ENCODE measurements at places on chromosomes 2 and 18.

DNA sequence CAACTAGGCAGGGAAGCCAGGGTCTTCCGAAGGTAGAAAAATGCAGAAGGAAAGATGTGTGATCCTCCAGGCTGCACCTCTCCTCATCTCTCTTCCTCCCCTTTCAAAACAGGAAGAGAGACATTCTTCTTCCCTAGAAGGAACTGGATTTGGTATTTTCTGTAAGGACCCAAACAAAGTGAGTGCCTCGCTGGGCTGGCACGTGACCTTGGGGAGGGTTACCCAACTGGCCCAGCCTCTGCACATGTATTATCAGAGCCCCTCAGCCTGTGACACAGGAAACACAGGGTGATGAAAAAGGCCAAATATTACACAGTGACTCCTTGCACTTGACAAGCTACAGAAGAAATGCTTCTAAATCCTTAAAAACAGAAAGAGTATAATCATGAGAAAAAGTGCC lies 2.3 kb downstream of the HJURP start:
- no peak for DNase-seq

- no peak for DNase-seq
Observed at GRCh38 chr18:46042571-46043123, 29.4 kb downstream of the PSTPIP2 start.

DNA sequence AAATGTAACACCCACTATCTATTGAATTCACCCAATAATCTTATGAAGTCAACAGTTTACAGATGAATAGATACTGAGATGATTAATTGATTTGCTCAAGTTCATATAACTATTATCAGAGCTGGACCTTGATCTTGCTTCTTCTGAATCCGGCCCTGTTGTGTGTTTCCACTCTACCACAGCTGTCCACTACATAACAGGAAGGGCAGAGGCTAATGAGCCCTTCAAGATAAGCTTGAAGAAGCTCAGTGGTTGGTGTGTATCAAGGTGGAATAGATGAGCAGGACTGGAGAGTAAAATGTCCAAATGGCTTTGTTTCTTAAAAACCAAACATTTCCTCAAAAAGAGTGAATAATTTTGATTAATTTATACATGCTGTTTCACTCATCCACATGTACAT lies 56.4 kb upstream of the ITGB6 start:
- DNase-seq: no peak

DNA sequence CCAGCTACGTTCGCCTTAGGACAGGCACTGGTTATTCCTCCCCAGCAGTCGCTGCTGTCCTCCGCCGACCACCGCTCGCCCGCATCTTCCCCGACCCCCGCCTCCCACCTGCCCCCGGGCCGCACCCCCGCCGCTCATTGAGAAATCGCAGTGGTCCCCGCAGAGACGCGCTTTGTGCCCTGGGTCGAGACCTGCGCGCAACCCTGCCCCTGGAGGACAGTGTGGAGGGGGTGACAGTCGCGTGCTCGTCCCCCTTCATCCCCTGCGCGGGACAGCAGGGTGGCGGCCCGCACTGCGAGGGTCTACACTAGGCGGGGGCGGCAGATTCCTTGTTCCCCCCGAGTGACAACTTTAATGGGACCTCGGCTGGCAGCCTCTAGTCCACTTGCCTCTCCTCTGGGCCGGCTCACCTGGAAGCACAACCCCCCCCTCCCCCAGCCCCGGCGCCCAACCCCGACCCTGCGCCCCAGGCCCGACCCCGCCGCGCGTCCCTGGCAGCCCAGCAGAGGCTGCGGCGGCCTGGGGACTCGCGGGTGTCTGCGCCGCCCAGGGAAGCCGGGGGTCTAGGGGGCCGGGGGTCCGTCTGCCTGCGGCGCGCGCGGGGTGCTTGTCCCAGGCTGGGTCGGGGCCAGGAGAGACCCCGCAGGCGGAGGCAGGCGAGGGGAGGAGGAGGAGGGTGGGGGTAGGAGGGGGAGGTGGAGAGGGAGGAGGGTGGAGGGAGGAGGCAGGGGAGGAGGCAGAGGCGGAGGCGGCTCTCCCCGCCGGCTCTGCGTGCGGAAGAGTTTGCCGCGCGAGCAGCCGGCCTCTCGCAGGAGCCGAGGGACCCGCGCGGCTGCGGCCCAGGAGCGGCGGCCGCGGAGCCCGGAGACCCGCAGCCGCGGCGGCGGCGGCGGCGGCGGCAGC lies at the start of gene NPAS2:
Gene NPAS2 (plus strand): TSS at position 770 of the 903 bp plus-strand sequence. CDS start 84,616 bp downstream, outside the sequence.
- DNase-seq: no peak

- DNase-seq: no peak
Observed at GRCh38 chr2:50859110-50859509, 172.8 kb downstream of the NRXN1 start.

Data from urinary bladder (tissue), 4 donors.